ENCODE measurements at places on chromosomes 1 and 21. TPM values are rescaled to one million over a fixed set of nuclear protein-coding genes. Genes with fewer than 3 reads are reported as not detected.

DNA sequence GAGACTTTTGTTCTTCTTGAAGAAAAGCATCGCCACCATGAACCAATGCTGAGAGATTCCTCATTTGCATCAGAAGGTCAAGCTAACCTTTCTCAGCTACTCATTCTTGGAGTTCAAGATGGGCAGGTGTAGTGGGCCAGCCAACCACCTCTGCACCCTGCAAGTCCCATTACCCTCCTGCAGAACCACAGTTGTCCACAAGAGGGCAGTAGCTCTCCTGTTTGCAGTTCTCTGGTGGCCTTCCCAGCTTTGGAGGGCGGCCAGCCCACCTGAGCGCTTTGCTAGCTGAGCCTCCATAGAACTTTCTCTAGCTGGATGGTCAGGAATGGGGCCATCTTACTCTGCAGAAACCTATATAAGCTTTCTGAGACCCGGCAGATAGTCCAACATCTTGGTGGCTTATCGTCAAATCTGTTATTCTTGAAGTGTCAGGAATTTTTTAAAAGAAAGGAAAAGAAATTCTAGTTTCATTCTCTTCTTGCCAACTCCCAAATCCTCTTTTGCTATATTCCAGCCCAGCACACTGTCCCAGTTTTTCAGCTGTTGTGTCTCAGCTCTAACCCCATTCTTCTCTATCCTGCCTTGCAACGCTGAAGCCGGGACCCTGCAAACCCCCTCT lies 11.0 kb upstream of the LMX1A start:
- DNase-seq, result peak; percentile 81
- H3K36me3 ChIP-seq, result no peaks in the 10 kb centered on the region
- H3K27ac ChIP-seq, result no peak overlapping the region
- no peaks in the 10 kb centered on the region for H3K4me1 ChIP-seq

Gene B3GALT2
- total RNA-seq, result not detected

DNA sequence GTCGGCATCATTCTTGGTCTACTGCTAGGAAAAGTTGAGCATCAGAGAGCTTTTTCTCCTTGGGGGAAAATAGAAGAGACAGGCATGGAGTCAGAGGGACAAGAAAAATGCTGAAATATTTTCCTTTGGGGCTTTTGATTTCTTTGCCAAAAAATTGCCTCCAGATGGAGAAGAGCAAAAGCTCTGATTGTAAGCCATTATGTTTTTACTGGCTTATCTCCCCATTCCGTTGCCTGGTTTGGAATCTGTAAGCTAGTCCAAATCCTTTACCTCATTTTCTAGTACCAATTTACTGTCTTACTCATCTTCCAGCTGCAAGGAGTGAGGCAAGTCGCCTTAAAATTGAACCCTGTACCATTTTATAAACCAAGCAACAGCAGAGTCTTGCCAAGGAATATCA lies 23.3 kb upstream of the NBL1 start:
- no peaks in the 10 kb centered on the region for H3K4me1 ChIP-seq
- no peaks in the 10 kb centered on the region for H3K36me3 ChIP-seq
- H3K27me3 ChIP-seq, result no peaks in the 10 kb centered on the region
- H3K4me3 ChIP-seq, result no peak overlapping the region
- no peak overlapping the region for H3K27ac ChIP-seq
- DNase-seq, result no peak

DNA sequence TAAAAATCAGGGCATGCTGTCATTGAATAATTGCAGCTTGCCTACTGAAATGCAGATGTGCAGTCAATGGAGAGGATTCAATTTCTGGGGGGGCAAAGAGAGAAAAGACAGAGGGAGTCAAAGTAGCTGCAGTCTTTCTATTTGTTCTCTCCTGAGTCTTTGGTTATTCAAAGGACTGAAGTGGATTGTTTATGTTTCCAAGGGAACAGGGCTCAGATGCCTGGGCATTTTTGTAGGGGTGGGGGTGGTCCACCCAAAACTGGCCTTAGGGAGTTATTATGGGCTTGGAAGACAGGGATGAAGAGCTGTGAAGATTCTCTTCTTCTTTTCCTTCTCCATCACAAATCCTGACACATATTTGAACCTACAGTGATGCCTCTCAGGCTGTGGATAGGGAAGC lies 408.8 kb upstream of the DAB1 start:
- no peaks in the 10 kb centered on the region for H3K27me3 ChIP-seq
- no peak overlapping the region for H3K4me3 ChIP-seq
- H3K27ac ChIP-seq, result no peak overlapping the region
- DNase-seq, result no peak
- no peaks in the 10 kb centered on the region for H3K4me1 ChIP-seq

DNA sequence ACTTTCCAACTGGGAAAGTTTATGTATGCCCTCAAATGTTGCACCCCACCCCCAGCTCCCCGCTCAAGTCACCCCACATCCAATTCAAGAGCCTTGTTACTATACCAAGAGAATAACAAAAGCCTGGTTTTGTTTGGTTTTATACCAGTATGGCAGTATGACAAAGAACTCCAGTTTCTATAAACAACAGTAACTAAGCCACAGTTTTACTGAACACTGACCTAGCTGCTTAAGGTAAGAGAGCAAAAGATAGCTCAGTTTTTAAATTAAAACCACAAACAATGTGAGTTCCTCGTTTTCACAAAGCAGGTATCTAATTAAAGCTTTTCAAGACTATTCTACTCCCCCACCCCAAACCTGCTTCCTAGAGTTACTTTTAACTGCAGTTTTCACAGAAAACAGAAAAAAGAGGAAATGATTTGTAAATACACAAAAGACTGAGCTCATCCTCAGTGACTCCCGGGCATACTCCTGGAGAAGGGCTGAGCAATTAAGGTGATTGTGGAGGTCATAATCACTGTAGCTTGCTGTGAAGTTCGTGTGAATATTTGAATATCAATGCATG lies 59.3 kb upstream of the LHX8 start:
- no peaks in the 10 kb centered on the region for H3K27me3 ChIP-seq
- DNase-seq, result no peak
- no peaks in the 10 kb centered on the region for H3K36me3 ChIP-seq
- no peak overlapping the region for H3K27ac ChIP-seq

GRCh38 chr1:21553116-21553926 lies 44.1 kb downstream of the ALPL start:
- no peaks in the 10 kb centered on the region for H3K27me3 ChIP-seq
- no peak overlapping the region for H3K4me3 ChIP-seq
- H3K27ac ChIP-seq, result no peak overlapping the region
- H3K4me1 ChIP-seq, result no peaks in the 10 kb centered on the region

Gene OR2T35
- total RNA-seq, result not detected

DNA sequence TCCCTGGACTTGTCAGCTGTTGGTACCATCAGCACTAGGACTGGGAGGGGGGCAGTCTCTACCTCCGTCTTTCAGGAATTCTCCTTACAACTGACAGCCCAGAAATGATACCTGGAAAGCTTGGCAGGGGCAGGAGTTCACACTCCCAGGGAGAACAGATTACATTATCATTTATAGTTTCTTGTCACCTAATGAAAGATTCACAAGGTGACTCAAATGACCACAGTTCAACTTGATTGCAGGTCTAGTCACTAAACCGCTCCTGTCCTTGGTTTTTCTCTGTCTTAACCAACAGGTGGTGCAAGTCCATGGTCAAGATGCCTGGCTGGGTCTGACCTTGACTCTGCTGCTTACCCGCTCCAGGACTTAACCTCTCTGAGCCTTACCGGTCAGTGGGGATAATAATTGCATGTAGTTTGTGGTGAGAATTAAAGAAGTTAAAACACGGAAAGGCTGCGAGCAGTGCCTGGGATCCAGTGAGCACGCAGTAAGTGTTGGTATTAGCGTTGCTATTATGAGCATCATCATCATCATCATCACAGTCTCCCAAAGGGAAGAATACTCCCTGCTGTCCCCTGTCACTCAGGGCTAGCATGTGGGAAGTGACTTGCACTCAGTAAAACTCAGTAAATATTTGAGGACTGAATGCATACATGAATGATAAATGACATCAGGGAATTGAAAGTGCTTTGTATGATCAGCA lies 125.3 kb upstream of the CD34 start:
- H3K27me3 ChIP-seq, result no peaks in the 10 kb centered on the region
- no peaks in the 10 kb centered on the region for H3K36me3 ChIP-seq
- H3K4me3 ChIP-seq, result no peak overlapping the region
- H3K27ac ChIP-seq, result no peak overlapping the region
- H3K4me1 ChIP-seq, result no peaks in the 10 kb centered on the region

GRCh38 chr1:98210563-98210962 lies 289.7 kb upstream of the DPYD start:
- DNase-seq, result no peak
- no peak overlapping the region for H3K4me3 ChIP-seq
- H3K27ac ChIP-seq, result no peak overlapping the region
- H3K27me3 ChIP-seq, result no peaks in the 10 kb centered on the region
- no peaks in the 10 kb centered on the region for H3K4me1 ChIP-seq
- H3K36me3 ChIP-seq, result no peaks in the 10 kb centered on the region

DNA sequence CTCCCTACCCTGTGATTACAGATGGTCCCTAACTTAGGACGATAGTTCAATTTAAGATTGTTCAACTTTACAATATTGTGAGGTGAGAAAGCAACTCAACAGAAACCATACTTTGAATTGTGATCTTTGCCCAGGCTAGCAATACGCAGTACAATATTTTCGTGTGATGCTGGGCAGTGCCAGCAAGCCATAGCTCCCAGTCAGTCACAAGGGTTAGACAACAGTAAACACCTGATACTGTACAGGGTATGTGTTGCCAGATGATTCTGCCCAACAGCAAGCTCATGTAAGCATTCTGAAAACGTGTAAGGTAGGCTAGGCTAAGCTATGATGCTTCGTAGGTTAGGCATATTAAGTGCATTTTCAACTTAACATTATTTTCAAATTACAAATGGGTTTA lies 11.9 kb downstream of the GPBP1L1 start:
- no peak overlapping the region for H3K4me3 ChIP-seq
- no peaks in the 10 kb centered on the region for H3K27me3 ChIP-seq
- no peaks in the 10 kb centered on the region for H3K36me3 ChIP-seq
- H3K4me1 ChIP-seq, result peaks cover 15% of the 10 kb centered on the region
- H3K27ac ChIP-seq, result no peak overlapping the region
- DNase-seq, result no peak

Gene SERPINC1
- total RNA-seq, result not detected

- no peak for DNase-seq
- H3K4me1 ChIP-seq, result no peaks in the 10 kb centered on the region
- no peaks in the 10 kb centered on the region for H3K36me3 ChIP-seq
- peaks cover 18% of the 10 kb centered on the region for H3K27me3 ChIP-seq
These were observed 93.4 kb upstream of the CASZ1 start for GRCh38 chr1:10889650-10890353.

Gene FCRL4
- not detected for total RNA-seq

- H3K4me1 ChIP-seq, result peaks cover 3% of the 10 kb centered on the region
- peak overlapping the region; percentile 59 for H3K4me3 ChIP-seq
- no peaks in the 10 kb centered on the region for H3K36me3 ChIP-seq
- no peaks in the 10 kb centered on the region for H3K27me3 ChIP-seq
- DNase-seq, result no peak
These were observed 670 bp downstream of the ST3GAL3 start for GRCh38 chr1:43708002-43708410.

Gene DISP1
- 19.5 TPM for total RNA-seq

- H3K27me3 ChIP-seq, result no peaks in the 10 kb centered on the region
- no peak overlapping the region for H3K4me3 ChIP-seq
- no peaks in the 10 kb centered on the region for H3K4me1 ChIP-seq
- no peak for DNase-seq
- no peaks in the 10 kb centered on the region for H3K36me3 ChIP-seq
These were observed 49.0 kb downstream of the SCCPDH start for GRCh38 chr1:246773213-246773641.

- no peak for DNase-seq
- no peak overlapping the region for H3K27ac ChIP-seq
- no peaks in the 10 kb centered on the region for H3K27me3 ChIP-seq
- H3K4me3 ChIP-seq, result no peak overlapping the region
These were observed 13.4 kb upstream of the TTC22 start for GRCh38 chr1:54814571-54814970.

Gene PLA2G2D
- total RNA-seq, result not detected

DNA sequence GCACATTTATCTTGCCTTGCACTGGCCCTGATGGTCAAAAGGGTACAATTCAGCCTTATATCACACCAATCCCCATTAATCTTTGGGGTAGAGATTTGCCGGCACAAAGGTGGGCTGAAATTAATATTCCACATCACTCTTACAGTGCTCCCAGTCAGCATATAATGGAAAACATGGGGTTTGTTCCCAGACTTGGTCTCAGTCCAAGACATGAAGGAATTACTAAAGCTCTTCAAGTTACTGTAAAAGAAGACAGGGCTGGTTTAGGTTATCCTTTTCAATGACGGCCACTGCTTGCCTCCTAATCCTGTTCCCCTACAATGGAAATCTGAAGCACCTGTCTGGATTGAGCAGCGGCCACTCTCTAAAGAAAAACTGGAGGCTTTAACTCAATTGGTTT lies 160.7 kb downstream of the IER5 start:
- no peak overlapping the region for H3K4me3 ChIP-seq
- H3K27ac ChIP-seq, result no peak overlapping the region
- H3K36me3 ChIP-seq, result no peaks in the 10 kb centered on the region
- H3K4me1 ChIP-seq, result no peaks in the 10 kb centered on the region
- DNase-seq, result no peak

Gene FCAMR
- total RNA-seq, result not detected

GRCh38 chr1:55040083-55040932 lies 960 bp downstream of the PCSK9 start:
- no peak overlapping the region for H3K4me3 ChIP-seq
- DNase-seq, result no peak
- H3K36me3 ChIP-seq, result no peaks in the 10 kb centered on the region
- peaks cover 9% of the 10 kb centered on the region for H3K4me1 ChIP-seq
- H3K27ac ChIP-seq, result no peak overlapping the region
- peaks cover 16% of the 10 kb centered on the region for H3K27me3 ChIP-seq

GRCh38 chr1:11576109-11576875 lies 77.9 kb downstream of the FBXO2 start:
- no peaks in the 10 kb centered on the region for H3K27me3 ChIP-seq
- DNase-seq, result no peak
- H3K36me3 ChIP-seq, result no peaks in the 10 kb centered on the region
- no peak overlapping the region for H3K4me3 ChIP-seq
- H3K4me1 ChIP-seq, result no peaks in the 10 kb centered on the region

GRCh38 chr1:40451238-40451585 lies 936 bp downstream of the ZFP69B start:
- no peaks in the 10 kb centered on the region for H3K27me3 ChIP-seq
- peak overlapping the region; percentile 74 for H3K27ac ChIP-seq
- no peak for DNase-seq
- no peaks in the 10 kb centered on the region for H3K4me1 ChIP-seq
- H3K36me3 ChIP-seq, result no peaks in the 10 kb centered on the region

- peak; percentile 60 for DNase-seq
- H3K36me3 ChIP-seq, result no peaks in the 10 kb centered on the region
- H3K27ac ChIP-seq, result peak overlapping the region; percentile 94
These were observed 28.6 kb upstream of the ZNF496 start for GRCh38 chr1:247360116-247360898.

- DNase-seq, result no peak
- no peaks in the 10 kb centered on the region for H3K27me3 ChIP-seq
- no peak overlapping the region for H3K4me3 ChIP-seq
- H3K36me3 ChIP-seq, result no peaks in the 10 kb centered on the region
These were observed 165.3 kb upstream of the C1orf105 start for GRCh38 chr1:172255223-172255560.

DNA sequence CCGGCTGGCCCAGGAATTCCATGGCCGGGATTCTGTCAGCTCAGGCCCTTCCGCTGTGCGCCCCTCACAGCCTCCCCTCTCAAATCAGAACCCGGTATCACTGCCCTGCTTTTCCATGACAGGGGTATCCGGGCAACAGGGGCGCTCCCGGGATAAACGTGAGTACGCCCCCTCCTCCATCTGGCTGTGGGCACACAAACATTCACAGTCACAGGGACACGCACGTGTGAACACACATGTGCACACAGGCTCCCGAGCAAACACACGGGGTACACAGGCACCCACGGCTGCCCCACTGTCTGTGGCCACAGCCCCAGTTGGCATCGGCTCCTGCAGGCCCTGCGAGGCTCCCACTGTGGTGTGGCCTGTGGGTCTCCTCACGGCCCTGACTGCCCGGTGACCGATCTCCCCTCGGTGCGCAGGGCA lies 16.7 kb downstream of the COL6A1 start:
- H3K27ac ChIP-seq, result peak overlapping the region; percentile 44
- peak; percentile 17 for DNase-seq
- H3K4me3 ChIP-seq, result no peak overlapping the region
- H3K36me3 ChIP-seq, result no peaks in the 10 kb centered on the region

Measured in uterus (tissue), 4 donors.